ENCODE measurements at places on chromosomes 11 and 22. TPM values are rescaled to one million over a fixed set of nuclear protein-coding genes. Genes with fewer than 3 reads are reported as not detected.

SLC17A6 gene
- not detected for total RNA-seq

PDE2A gene
- 2.2 TPM for total RNA-seq

NUDT8 gene
- total RNA-seq: 11.0 TPM

FOSL1 gene
- total RNA-seq: 176 TPM

OR6A2 gene
- not detected for total RNA-seq

DBX1 gene
- not detected for total RNA-seq

AHNAK gene
- 167 TPM for total RNA-seq

MPZL2 gene
- not detected for total RNA-seq

MS4A6E gene
- not detected for total RNA-seq

F2 gene
- 2.7 TPM for total RNA-seq

DEPDC7 gene
- 8.0 TPM for total RNA-seq

GRM5 gene
- not detected for total RNA-seq

PATE4 gene
- not detected for total RNA-seq

All from A549 treated with DMSO at 1 μM for 4 hours (cell line).